ENCODE measurements at places on chromosomes 16 and 17.

- no peaks in the 10 kb centered on the region for H3K4me1 ChIP-seq
- H3K36me3 ChIP-seq = no peaks in the 10 kb centered on the region
- H3K4me3 ChIP-seq = no peak overlapping the region
- no peak for DNase-seq
- H3K27me3 ChIP-seq = no peaks in the 10 kb centered on the region
Measured at GRCh38 chr17:40371261-40371929, 6.9 kb upstream of the GJD3 start.

DNA sequence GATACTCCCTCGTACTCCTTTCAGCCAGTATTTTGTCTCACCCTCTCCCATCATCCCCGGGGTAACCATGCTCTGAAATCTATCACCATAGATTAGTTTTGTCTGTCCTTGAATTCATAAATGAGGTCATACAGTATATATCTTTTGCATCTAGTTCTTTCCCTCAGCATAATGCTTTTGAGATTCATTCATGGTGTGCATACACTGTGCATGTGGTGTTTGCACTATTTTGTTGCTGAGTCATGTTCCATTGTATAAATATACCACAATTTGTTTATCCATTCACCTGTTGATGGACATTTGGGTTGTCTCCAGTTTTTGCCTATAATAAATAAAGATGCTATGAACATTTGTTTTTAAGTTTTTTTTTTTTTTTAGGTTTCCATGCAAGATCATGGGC, 34.2 kb upstream of the NLRP1 start:
- H3K4me3 ChIP-seq = peak overlapping the region; percentile 32
- no peak overlapping the region for H3K27ac ChIP-seq
- DNase-seq = no peak
- no peaks in the 10 kb centered on the region for H3K27me3 ChIP-seq
- H3K4me1 ChIP-seq = no peaks in the 10 kb centered on the region

DNA sequence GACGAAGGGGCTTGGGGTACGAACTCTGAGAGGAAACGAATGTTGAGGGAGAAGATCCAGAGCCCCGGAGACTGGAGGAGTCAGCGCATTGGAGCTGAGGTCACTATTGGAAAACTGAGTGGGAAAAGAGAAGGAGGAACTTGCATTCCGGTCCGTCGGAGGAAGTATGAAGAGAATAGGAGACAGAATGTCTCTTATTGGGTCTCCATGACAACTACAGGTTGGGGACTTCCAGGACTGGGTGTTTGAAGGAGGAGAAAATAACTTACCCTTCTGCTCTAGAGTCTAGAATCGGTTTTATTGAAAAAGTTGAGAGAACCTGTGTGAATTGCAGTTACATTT, 537 bp downstream of the GOSR1 start:
- no peaks in the 10 kb centered on the region for H3K27me3 ChIP-seq
- peak overlapping the region; percentile 89 for H3K4me3 ChIP-seq
- H3K36me3 ChIP-seq = no peaks in the 10 kb centered on the region
- peak overlapping the region; percentile 94 for H3K27ac ChIP-seq
- no peak for DNase-seq

- DNase-seq = no peak
- no peaks in the 10 kb centered on the region for H3K4me1 ChIP-seq
- no peaks in the 10 kb centered on the region for H3K27me3 ChIP-seq
- no peaks in the 10 kb centered on the region for H3K36me3 ChIP-seq
Measured at GRCh38 chr17:48574505-48575065, 3.6 kb downstream of the HOXB4 start.

DNA sequence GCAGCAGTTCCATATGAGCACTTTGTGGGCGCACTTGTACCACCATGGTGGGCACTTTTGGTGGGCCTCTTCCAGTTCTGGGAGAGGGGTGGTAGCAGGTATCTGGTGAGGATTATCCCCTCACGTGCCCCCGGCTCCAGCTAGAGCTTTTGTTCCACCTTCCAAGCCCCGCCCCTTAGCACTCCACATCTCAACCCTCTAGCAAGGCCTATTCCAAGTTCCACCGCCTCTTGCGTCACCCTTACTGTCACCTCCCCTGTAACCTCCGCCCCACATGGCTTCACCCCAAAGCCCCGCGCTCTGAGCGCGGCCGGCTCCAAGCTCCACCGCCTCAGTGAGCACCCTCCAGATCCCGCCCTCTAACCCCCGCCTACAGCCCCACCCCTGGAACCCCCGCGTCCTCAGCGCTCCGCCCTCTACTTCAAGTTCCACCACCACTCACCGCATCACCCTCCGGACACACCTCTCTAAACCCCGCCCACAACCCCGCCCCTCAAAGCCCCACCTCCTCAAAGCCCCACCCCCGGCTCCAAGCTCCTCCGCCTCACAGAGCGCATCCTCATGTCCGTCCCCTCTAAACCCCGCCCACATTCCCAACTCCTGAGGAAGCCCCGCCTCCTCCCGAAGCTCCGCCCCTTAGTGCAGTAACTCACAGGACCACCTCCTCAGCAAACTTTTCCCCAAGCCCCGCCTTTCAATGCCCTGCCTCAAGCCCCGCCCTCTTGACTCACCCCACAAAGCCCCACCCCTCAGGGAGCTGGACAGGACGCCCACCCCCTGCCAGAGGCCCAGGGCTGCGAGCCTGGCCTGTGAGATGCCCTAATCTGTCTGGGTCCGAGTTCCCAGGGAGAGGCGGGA, 11.1 kb downstream of the SCN4A start:
- H3K36me3 ChIP-seq = no peaks in the 10 kb centered on the region
- H3K4me3 ChIP-seq = peak overlapping the region; percentile 18
- H3K4me1 ChIP-seq = peaks cover 10% of the 10 kb centered on the region
- peak; percentile 84 for DNase-seq

GRCh38 chr17:79360196-79360595, 250.7 kb downstream of the RBFOX3 start:
- H3K4me3 ChIP-seq = no peak overlapping the region
- DNase-seq = no peak
- H3K36me3 ChIP-seq = no peaks in the 10 kb centered on the region
- peaks cover 3% of the 10 kb centered on the region for H3K4me1 ChIP-seq
- H3K27ac ChIP-seq = no peak overlapping the region
- H3K27me3 ChIP-seq = no peaks in the 10 kb centered on the region

DNA sequence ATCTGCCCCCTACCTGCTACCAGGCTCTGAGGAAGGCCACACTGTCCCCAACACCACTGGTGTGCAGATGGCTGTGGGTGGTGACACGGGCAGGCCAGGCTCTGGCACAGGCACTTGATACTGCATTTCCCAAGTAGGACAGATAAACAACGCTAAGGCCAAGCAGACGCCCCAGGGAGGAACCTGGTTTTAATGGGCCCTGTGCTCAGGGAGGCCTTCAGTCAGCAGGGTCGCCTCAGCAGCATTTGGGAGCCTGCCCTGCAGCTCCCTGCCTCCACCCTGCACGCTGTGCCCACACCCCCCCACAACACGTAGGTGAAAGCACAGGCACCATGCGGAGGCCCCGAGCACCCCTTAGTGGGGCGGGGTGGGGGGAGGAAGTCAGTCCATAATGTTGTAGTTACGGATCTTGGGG, 3.3 kb upstream of the FASN start:
- H3K4me1 ChIP-seq = peaks cover 48% of the 10 kb centered on the region
- peak; percentile 49 for DNase-seq
- no peaks in the 10 kb centered on the region for H3K36me3 ChIP-seq
- H3K27ac ChIP-seq = peak overlapping the region; percentile 61
- H3K27me3 ChIP-seq = no peaks in the 10 kb centered on the region

- H3K36me3 ChIP-seq = no peaks in the 10 kb centered on the region
- no peaks in the 10 kb centered on the region for H3K27me3 ChIP-seq
- H3K27ac ChIP-seq = no peak overlapping the region
- H3K4me3 ChIP-seq = peak overlapping the region; percentile 65
- DNase-seq = no peak
Measured at GRCh38 chr17:77959926-77960521, 1.5 kb downstream of the TNRC6C start.

- no peaks in the 10 kb centered on the region for H3K36me3 ChIP-seq
- H3K27ac ChIP-seq = no peak overlapping the region
- no peak overlapping the region for H3K4me3 ChIP-seq
Measured at GRCh38 chr17:11216976-11217375, 24.0 kb upstream of the SHISA6 start.

GRCh38 chr17:27569257-27569722, 61.7 kb upstream of the LGALS9 start:
- H3K27ac ChIP-seq = no peak overlapping the region
- H3K4me3 ChIP-seq = no peak overlapping the region
- no peaks in the 10 kb centered on the region for H3K36me3 ChIP-seq

DNA sequence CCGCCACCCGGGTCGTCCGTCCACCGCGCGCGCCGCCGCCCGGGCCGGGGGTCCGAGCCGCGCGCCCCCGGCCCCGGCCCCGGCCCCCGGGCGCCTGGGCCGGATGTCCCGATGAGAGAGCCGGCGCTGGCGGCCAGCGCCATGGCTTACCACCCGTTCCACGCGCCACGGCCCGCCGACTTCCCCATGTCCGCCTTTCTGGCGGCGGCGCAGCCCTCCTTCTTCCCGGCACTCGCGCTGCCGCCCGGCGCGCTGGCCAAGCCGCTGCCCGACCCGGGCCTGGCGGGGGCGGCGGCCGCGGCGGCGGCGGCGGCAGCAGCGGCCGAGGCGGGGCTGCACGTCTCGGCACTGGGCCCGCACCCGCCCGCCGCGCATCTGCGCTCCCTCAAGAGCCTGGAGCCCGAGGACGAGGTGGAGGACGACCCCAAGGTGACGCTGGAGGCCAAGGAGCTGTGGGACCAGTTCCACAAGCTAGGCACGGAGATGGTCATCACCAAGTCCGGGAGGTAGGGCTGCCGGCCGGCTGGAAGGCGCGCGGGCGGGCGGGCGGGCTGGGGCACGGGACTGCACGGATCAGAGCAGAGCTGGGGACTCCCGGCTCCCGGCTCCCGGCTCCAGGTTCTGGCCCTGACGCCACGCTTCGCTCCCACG, 548 bp downstream of the TBX2 start:
- peak overlapping the region; percentile 68 for H3K4me3 ChIP-seq
- H3K27me3 ChIP-seq = no peaks in the 10 kb centered on the region
- H3K4me1 ChIP-seq = peaks cover 18% of the 10 kb centered on the region
- DNase-seq = no peak
- peak overlapping the region; percentile 95 for H3K27ac ChIP-seq

GRCh38 chr17:4003501-4004421, 39.5 kb upstream of the ATP2A3 start:
- H3K36me3 ChIP-seq = no peaks in the 10 kb centered on the region
- H3K4me3 ChIP-seq = no peak overlapping the region
- H3K4me1 ChIP-seq = no peaks in the 10 kb centered on the region
- no peaks in the 10 kb centered on the region for H3K27me3 ChIP-seq
- DNase-seq = no peak

GRCh38 chr16:56965149-56966092, 3.7 kb downstream of the CETP start:
- no peaks in the 10 kb centered on the region for H3K36me3 ChIP-seq
- peaks cover 9% of the 10 kb centered on the region for H3K4me1 ChIP-seq
- H3K27ac ChIP-seq = no peak overlapping the region
- H3K4me3 ChIP-seq = no peak overlapping the region
- no peak for DNase-seq
- H3K27me3 ChIP-seq = no peaks in the 10 kb centered on the region

Data from testis (tissue), 5 donors.